ENCODE measurements at places on chromosomes 4 and X.

DNA sequence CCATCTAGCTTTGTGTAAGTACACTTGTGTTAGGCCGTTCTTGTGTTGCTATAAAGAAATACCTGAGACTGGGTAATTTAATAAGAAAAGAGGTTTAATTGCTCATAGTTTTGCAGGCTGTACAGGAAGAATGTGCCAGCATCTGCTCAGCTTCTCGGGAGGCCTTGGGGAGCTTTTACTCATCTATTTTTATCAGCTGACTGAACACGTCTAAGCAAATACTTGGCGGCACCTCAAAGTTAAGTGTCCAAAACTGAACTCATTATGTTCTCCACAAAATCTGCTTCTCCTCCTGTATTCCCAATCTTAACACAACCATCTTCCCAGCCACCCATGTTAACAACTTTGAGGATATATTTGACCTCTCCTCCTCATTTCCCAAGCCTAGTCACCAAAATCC, 42.4 kb upstream of the GATB start:
- DNase-seq: no peak

- no peak for DNase-seq
These were observed 218.7 kb downstream of the SCFD2 start for GRCh38 chr4:53147197-53147596.

DNA sequence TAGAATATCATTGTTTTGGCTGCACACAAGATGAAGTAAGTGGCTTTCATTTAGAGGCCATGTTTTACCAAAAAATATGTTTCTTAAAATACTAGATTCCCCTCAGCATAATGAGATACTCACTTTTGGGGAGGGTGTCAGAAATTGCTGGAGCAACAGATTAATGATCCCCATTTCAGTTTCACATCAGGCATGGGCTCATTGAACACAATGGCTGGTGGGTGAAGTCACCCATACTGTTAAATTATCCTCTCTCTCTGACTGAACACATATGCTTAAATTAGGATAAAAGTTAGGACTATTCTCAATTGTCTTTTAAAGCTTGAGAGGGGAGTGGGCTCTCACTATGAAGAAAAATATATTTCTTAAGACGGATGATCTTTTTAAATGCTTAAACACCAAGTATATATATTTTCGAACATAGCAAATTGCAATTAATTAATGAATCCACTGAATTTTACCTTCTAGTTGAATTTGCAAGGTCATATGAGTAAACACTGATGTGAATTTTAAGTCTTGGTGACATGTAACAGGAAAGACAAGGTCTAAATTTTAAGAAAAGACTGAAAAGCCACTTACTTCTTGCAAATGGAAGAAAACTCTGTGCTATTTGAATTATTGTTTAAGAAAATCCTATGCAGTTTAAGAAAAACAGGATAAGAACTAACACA, 2.5 kb downstream of the GPM6A start:
- no peak for DNase-seq

DNA sequence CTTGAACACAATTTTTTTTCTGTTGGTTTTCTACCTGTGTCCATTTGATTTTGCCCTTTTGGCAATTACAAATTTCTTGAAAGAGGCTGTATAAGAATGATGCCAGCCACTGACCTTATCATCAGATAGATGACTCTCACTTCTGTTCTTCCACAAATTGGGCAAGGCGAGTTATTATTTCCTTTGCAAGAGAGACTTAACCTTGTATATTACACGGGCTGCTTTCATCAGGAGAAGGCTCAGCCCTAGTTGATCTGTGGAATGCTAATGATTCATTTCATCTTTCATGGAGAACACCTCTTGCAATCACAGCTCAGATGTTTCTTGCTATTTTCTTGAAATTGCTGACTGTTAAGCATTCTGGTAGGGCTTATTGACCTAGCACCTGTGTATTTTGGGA, 1155.4 kb downstream of the STIM2 start:
- DNase-seq: no peak

- no peak for DNase-seq
These were observed 265.9 kb upstream of the GK2 start for GRCh38 chr4:79673898-79674297.

DNA sequence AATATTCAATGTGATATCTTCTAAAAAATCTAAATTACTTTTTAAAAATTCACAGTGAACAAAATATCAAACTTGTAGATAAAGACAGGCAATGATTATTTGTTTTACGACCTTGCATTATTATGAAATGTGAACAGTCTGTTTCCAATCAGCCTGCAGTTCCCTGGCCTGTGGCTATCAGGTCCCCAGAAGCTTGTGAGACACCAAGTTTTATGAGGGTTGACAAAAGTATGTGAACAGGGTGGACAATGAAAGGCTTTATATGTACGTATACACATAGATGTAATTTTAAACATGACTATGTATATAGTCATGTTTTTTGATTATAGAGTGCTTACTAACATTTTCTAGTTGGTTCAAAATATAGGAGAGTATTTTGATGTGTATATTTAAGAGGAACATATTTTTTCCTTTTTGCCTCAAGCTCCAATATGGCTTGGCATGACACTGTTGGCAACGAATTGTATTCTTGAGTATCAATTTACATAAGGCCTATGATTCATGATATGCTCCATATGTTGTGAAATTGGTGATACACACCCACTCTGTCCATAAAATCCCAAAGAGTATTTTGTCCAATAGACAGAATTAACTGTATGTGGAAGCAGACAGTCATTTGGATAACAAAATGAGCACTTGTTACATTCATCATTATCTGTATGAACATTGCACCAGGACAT, 55.7 kb downstream of the BTC start:
- DNase-seq: no peak

DNA sequence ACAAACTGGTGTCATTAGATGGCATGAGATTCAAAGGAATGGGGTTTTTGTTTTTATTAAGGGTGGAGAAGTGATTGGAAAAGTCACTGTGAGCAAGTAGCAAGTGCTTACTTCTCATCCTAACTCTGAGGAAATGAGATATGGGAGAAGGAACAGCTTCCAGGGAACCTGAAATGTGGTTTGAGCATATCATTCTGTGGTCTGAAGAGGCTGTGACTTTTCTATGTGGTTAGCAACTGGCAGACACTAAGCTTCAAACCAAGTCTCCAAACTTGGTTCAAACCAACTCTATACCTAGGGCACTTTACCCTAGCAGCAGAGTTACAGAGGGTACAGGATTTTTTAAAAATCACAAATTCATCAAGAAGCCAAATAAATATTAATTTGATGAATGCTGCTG, 58.2 kb downstream of the DCLK2 start:
- no peak for DNase-seq

- DNase-seq: no peak
These were observed 38.6 kb downstream of the MXRA5 start for GRCh38 chrX:3307881-3308280.

- DNase-seq: no peak
These were observed 35.0 kb upstream of the DKK2 start for GRCh38 chr4:107071108-107071507.

GRCh38 chrX:71210816-71211215, 12.2 kb upstream of the GJB1 start:
- DNase-seq: no peak

GRCh38 chr4:92184566-92184965, 119.2 kb upstream of the GRID2 start:
- no peak for DNase-seq

- no peak for DNase-seq
These were observed 12.3 kb downstream of the DCUN1D4 start for GRCh38 chr4:51855270-51855669.

Data from activated CD4-positive, CD25-positive, alpha-beta regulatory T cell (primary cell).